ENCODE measurements at places on chromosomes 12 and 14. TPM values are rescaled to one million over a fixed set of nuclear protein-coding genes. Genes with fewer than 3 reads are reported as not detected.

DNA sequence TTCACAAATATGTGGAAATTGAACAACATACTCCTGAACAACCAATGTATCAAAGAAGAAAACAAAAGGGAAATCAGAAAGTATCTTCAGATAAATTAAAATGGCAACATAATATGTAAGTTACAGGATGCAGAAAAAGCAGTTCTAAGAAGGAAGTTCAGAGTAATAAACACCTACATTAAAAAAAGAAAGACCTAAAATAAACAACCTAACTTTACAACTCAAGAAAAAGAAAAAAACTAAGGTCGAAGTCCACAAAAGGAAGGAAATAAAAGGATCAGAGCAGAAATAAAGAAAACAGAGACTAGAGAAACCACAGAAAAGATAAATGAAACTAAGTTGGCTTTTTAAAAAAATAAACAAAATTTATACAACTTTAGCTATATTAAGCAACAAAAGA is 59.2 kb downstream of the EGLN3 start:
- DNase-seq = peak; percentile 3

The CPNE6 gene
- not detected for total RNA-seq

The FLRT2 gene
- total RNA-seq = not detected

- DNase-seq = no peak
Measured at GRCh38 chr14:95261616-95262510, 57.8 kb downstream of the CLMN start.

- DNase-seq = no peak
Measured at GRCh38 chr12:4164559-4165558, 108.7 kb upstream of the CCND2 start.

GRCh38 chr14:99036611-99037293 is 235.2 kb downstream of the BCL11B start:
- DNase-seq = no peak

- no peak for DNase-seq
Measured at GRCh38 chr12:121117226-121117777, 15.4 kb upstream of the P2RX7 start.

DNA sequence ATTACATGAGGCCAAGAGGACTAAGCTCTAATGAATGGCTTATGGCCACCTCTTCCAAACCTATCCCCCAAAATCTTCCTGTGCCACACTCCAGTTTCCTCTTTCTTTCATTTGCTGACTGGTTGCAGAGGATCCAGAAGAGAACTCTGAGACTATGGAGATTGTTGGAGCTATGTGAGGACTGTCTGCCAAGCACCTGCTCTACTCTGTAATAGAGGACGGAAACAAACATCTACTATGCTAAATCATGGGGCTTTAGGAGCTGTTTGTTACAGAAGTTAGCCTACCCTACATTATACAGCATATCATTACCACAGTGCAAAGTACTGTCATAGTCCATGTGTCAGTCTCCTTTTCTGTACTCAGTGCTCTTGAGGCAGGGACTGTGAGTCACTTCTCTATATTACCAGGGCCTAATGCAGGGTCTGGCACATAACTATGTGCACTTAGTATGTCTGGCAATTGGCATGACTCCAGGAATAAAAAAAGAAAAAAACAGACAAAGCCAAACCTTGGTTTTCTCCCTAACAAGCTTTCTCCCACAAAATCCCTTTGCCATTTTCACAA is 95.1 kb downstream of the RPAP3 start:
- DNase-seq = no peak

The GSKIP gene
- 8.8 TPM for total RNA-seq

DNA sequence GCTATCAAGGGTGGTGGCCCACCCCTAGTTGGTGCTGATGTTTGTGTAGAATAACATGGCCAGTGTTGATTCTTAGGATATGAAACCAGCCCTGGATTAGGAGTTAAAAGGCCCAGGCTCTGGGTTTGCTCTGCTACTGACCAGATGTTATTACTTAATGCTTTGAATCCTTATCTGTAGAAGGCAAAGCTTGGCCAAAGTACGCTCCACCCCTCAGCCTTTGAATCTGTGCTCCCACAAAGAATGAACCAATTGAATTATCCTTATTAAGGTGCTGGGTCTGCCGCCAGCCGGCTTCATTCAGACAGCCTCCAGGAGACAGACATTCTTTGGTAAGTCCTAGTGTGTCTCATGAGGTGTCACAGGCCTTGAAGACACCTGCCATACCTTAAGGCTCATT is 41.8 kb downstream of the AKAP3 start:
- DNase-seq = no peak

DNA sequence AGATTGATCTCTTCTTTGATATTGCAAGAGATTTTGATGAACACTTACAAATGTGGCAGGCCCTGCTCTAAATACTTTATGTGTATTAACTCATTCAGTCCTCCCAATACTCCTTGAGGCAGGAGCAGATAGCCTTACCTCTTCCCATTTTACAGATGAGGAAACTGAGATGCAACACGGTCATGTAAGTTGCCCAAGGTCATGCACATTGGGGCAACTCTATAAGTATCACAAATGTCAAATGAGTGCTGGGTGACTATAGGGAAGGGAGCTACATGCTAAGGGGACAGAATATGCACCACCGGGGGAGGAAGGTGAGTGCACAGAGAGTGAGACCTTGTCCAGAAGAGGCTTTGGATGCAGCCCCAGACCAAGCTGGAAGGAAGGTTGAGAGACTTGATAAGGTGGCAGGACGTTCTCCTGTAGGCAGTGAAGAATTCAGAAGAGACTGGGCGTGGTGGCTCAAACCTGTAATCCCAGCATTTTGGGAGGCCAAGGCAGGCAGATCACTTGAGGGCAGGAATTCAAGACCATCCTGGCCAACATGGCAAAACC is 132.3 kb upstream of the PWP1 start:
- DNase-seq = no peak

The TEX52 gene
- total RNA-seq = 0.10 TPM

GRCh38 chr12:9198012-9198411 is 10.2 kb downstream of the PZP start:
- DNase-seq = no peak

- no peak for DNase-seq
Measured at GRCh38 chr12:32650508-32650907, 28.6 kb upstream of the DNM1L start.

DNA sequence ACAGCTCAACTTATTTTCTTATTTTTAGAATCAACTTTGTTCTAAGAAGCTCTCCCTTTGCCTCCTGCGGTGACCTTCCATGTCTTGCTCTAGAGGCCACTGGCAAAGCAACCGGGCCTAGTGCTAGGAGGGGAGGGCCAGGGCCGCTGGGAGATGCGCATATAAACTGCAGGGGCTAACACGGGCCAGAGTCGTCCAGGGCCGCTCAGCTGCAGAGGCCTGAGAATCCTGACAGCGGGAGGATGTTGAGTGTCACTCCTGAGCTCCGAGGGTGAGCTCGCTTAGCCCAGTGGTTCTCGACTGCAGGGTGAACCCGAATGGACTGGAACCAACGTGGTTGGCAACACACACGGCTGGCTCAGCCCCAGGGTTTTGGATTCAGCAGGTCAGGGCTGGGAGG is 6.5 kb upstream of the PIWIL1 start:
- DNase-seq = no peak

- no peak for DNase-seq
Measured at GRCh38 chr12:60539592-60539991, 943.8 kb downstream of the SLC16A7 start.

DNA sequence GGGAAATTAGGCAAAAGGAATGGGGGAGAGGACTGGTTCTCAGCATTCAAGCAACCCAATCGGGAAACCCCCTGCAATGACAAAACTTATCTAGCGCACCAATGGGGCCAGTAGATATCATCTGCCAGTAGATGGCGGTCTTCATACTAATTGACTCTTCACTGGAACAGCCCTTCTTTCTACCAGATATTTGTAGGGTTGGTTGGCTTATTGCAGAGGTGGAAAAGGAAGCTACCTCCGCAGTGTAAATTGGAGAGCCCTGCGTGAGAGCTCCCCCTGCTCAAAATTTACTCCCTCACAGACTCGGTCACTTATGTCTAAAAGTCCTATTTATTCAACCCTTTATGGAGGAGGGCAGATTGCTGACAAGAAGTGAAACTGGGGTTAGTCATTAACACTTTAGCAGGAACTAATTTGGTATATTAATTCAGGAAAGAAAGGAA is 166.1 kb upstream of the CCND2 start:
- peak; percentile 64 for DNase-seq

The PCED1B gene
- 3.0 TPM for total RNA-seq

DNA sequence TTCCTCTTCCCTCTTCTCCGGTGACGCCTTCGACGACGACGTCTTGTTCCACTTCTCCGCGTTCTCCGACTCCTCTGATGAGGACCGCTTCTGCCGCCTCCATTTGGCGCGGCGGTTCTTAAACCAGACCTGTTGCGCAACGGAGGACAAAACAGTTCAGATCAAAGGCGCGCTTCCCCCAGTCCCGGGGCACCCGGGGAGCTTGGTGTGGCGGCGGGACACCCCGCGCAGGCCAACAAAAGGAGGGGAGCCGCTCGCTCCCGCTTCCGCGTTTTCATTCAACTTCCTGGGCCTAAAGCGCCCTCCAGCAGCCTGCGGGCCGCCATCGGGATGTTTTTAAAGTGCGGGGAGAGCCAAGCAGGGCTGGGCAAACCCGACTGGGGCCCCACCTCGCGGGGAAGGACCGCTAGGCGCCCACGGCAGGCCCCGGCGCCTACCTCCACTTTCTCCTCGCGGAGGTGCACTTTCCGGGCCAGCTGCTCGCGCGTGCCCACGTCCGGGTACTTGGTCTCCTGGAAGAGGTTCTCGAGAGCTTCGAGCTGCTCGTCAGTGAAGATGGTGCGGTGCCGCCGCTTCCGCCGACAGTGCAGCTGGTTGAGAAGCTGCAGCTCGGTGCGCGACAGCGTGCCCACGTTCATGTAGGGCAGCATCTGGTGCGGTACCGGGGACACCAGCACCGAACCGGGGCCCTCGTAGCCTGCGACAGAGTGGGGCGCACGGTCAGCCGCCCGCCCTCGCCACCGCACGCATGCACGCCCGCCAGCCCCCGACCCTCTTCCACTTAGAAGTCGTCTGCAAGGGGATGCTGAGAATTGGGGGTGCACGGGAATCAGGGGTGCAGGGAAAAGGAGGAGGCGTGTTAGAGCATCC is 1.2 kb downstream of the GSC start:
- DNase-seq = no peak

The TRIM9 gene
- not detected for total RNA-seq

DNA sequence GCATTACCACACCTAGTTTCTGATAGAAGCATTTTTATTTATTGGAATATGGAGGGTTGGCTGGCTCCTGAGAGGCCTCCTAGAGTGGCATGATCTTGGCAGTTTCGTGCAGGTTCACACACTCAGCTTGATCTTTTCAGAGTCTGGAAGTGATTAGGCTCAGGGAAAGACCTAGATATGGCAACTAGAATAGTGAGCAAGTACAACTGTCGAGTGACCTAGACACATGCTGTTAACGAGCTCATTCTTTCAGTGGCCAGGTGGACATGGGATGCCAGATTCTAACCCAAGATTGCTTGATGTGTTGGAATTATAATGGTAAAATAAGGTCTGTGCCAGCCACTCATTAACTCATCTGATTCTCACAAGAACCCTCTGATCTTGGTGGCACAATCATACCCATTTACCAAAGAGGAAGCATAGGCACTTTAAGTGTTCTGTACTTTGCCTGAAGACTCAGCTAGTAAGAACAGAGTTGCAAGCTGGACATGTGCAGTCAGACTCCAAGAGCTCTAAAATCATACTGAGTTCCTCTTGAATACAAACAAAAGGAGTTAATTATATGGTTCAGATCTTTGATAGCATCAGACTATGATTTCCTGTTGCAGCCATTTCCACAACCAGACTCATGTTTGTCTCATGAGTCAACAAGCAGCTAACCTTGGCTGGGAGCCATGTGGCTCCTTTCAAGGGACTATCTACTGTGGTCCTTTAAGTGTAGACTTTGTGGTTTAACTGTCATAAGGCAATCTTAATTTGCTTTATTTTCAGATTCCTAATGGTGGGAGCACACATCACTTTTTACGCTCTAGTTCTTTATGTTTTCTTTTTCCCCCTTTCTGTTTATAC is 144.2 kb downstream of the PLEKHA5 start:
- DNase-seq = peak; percentile 89

DNA sequence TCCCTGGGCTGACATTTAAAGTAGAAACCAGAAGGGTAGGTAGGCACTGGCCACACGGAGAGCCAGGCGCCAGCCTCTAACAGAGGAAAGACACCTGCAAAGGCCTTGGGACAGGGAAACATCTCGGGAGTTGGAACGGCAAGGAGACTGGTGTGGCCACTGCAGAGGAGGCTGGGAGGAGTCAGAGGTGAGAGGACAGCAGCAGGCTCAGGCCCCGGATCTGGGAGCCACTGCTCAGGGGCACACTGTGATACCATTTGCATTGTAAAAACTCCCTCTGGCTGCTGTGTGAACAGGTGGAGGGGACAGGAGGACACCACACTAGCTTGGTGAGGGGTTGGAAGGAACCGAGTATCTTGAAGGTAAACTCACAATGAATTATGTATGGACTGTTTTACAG is 2.7 kb downstream of the ANHX start:
- no peak for DNase-seq

The KLRB1 gene
- not detected for total RNA-seq

The KRT71 gene
- not detected for total RNA-seq

- no peak for DNase-seq
Measured at GRCh38 chr12:80700327-80700726, 7.1 kb upstream of the MYF6 start.

The TBX3 gene
- 15.6 TPM for total RNA-seq

GRCh38 chr12:63934936-63935335 is 90.4 kb downstream of the SRGAP1 start:
- no peak for DNase-seq

DNA sequence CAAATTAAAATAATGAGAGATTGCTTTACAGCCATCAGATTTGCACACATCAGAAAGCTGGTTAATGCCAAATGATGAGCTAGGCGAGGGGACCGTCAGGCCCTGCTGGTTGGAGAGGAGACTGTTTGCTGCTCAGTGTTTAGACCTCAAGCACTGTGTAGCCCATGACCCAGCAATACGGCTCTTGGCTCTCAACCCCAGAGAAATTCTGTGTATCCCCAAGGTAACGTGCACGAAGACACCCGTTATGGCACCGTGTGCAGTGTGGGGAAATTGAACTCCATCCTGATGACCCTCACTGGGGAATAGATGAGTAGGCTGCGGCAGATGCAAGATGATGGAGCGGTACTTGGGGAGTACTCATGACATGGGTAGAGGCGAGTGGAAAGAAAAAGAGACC is 55.7 kb downstream of the EID3 start:
- DNase-seq = no peak

GRCh38 chr12:121781998-121782979 is 11.2 kb downstream of the RHOF start:
- DNase-seq = no peak

DNA sequence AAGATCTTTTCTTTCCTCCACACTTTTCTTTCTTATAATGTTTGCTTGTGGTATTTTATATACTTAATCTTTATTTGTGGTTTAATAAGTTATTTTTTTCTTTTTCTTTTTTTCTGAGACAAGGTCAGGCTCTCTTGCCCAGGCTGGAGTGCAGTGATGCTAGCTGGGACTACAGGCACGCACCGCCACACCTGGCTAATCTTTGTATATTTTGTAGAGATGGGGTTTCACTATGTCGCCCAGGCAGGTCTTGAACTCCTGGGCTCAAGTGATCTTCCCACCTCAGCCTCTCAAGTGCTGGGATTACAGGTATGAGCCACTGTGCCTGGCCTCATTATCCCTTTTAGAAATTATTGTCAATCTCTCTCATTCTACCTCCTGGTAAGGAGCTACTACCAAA is 87.1 kb downstream of the SCFD1 start:
- DNase-seq = no peak

The ARMH4 gene
- not detected for total RNA-seq
